ENCODE measurements at places on chromosomes 4 and X.

DNA sequence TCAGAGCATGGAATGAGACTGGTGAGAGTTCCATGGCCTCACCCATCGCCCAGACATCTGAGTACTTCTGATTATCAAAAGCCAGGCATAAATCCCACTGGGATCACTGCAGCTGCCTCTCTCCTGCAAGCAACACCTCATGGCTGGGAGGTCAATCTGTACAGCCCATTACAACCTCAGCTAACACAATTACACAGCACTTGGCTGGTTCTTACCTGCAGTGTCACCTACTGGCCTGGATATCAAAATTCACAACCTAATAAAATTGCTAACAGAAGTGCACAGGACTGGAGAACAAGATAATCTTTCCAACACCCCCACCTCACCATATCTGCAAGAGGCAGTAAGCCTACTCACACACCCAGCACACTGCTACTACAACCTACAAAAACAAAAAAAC is 341.7 kb upstream of the NDST3 start:
- no peaks in the 10 kb centered on the region for H3K36me3 ChIP-seq
- no peaks in the 10 kb centered on the region for H3K4me1 ChIP-seq
- no peaks in the 10 kb centered on the region for H3K27me3 ChIP-seq
- no peak overlapping the region for H3K27ac ChIP-seq
- H3K4me3 ChIP-seq, result no peak overlapping the region

GRCh38 chrX:118675966-118676349 is 51.4 kb upstream of the IL13RA1 start:
- H3K4me3 ChIP-seq, result no peak overlapping the region
- no peak overlapping the region for H3K27ac ChIP-seq

DNA sequence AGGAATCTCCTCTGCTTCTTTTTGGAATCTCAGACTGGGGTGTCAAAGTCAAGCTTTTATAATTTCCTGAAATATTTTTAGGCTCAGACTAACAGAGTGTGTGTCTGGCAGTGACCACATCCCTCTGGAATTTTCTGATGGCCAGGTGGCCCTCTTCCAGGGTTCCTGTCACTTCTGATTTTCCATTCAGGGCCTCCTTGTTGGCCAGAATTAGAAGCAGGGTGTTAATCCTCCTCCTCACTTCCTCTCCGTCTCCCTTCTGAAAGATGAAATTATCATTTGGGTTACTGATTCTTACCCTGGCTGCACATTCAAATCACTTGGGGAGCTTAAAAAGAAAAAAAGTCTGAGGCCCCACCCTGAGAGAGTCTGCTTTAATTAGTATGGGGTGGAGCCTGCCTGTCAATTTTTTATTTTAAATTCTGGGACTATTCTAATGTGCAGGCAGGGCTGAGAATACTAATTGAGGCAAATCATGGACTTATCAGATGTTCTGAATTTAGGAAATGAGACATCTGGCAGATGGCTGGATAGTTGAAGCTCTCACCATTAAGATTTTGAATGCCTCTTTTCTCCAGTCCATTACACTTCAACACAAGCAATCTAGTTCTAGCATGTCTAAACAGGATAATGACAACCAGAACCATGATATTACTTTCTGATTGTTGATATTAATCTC is 43.2 kb downstream of the HAND2 start:
- H3K4me3 ChIP-seq, result no peak overlapping the region
- DNase-seq, result no peak
- peaks cover 13% of the 10 kb centered on the region for H3K27me3 ChIP-seq
- no peak overlapping the region for H3K27ac ChIP-seq
- no peaks in the 10 kb centered on the region for H3K36me3 ChIP-seq

GRCh38 chr4:1467581-1468458 is 61.6 kb upstream of the NKX1-1 start:
- DNase-seq, result no peak
- H3K27me3 ChIP-seq, result no peaks in the 10 kb centered on the region
- H3K4me3 ChIP-seq, result no peak overlapping the region
- peaks cover 8% of the 10 kb centered on the region for H3K4me1 ChIP-seq

DNA sequence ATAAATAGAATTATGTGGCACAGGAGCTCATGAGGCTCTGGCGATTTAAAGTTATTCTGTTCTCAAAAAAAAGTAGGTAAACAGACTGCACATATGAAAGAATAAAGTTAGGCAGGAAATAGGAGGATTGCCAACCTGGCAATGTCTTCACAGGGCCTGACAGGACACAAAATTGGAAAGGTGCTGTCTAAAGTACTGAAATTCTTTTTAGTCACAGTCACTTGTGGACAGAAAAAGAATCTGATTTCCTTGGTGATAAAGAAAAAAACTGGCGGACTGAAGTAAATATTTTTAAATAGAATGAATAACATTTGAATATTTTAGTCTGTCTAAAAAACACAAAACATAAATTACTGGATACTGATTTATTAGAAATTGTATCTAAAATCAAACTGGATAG is 124.4 kb downstream of the VEGFC start:
- H3K4me1 ChIP-seq, result no peaks in the 10 kb centered on the region
- no peak for DNase-seq
- no peaks in the 10 kb centered on the region for H3K27me3 ChIP-seq
- H3K4me3 ChIP-seq, result no peak overlapping the region

- H3K27me3 ChIP-seq, result no peaks in the 10 kb centered on the region
- H3K4me3 ChIP-seq, result peak overlapping the region; percentile 89
- H3K27ac ChIP-seq, result peak overlapping the region; percentile 78
- DNase-seq, result peak; percentile 35
- H3K36me3 ChIP-seq, result no peaks in the 10 kb centered on the region
Measured at GRCh38 chr4:183098019-183098722, 886 bp upstream of the WWC2 start.

GRCh38 chr4:3706565-3707422 is 59.4 kb upstream of the ADRA2C start:
- peaks cover 26% of the 10 kb centered on the region for H3K4me1 ChIP-seq
- H3K4me3 ChIP-seq, result no peak overlapping the region
- no peak overlapping the region for H3K27ac ChIP-seq
- no peaks in the 10 kb centered on the region for H3K36me3 ChIP-seq
- no peak for DNase-seq
- peaks cover 20% of the 10 kb centered on the region for H3K27me3 ChIP-seq

GRCh38 chr4:86917212-86918039 is 17.4 kb upstream of the AFF1 start:
- H3K27me3 ChIP-seq, result no peaks in the 10 kb centered on the region
- no peak for DNase-seq
- no peak overlapping the region for H3K4me3 ChIP-seq
- H3K36me3 ChIP-seq, result no peaks in the 10 kb centered on the region
- H3K4me1 ChIP-seq, result no peaks in the 10 kb centered on the region

DNA sequence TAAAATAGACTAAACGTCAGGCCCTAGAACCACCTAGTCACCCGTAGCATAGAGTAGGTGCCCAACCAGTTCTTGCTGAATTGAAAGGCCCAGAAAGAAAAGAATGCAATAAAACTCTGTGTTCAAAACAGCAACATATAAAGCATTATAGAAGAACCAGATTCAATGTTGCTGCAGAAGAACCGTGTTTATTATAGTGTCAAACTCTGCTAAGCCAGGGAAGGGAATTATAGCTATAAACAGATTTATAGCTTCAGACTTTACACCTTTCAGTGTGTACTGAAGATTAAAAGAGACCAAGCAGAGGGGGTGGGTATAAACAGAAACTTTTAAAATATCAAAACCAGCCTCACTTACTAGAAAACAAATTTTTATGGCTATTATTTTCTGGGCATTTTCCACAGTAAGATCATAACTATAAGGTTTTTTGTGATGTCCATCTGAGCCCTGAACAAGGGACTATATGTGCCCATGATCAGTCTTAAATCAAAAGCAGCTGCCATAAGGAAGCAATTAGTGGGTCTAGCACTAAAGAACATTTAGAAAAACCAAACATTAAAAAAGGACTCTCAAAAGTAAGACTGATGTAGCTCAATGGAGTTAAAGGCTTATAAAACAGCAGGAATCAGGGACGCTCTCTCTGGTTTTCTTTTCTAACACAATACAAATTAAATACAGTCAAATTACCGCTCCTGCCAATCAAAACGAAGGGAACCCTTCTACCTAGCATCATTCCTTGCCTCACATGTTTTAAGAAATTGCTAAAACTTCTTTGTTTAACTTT is 219.7 kb upstream of the ETNPPL start:
- H3K27me3 ChIP-seq, result no peaks in the 10 kb centered on the region
- no peaks in the 10 kb centered on the region for H3K36me3 ChIP-seq
- no peak for DNase-seq
- no peak overlapping the region for H3K4me3 ChIP-seq

GRCh38 chrX:50814701-50815100 is 707 bp upstream of the SHROOM4 start:
- peak overlapping the region; percentile 64 for H3K27ac ChIP-seq
- H3K4me3 ChIP-seq, result no peak overlapping the region
- H3K36me3 ChIP-seq, result no peaks in the 10 kb centered on the region
- peaks cover 1% of the 10 kb centered on the region for H3K4me1 ChIP-seq
- no peak for DNase-seq

GRCh38 chrX:147173594-147173993 is 359.1 kb upstream of the CXorf51A start:
- H3K4me1 ChIP-seq, result no peaks in the 10 kb centered on the region
- no peaks in the 10 kb centered on the region for H3K36me3 ChIP-seq
- no peak overlapping the region for H3K4me3 ChIP-seq
- no peaks in the 10 kb centered on the region for H3K27me3 ChIP-seq
- no peak for DNase-seq

Data from neuronal stem cell (in vitro differentiated cells).